Activated naive CD4-positive, alpha-beta T cell treated with anti-CD3 and anti-CD28 coated beads, Interleukin-2, amount 50 U/mL, for 72 hours (primary cell): ENCODE measurements at places on chromosomes 4 and X.

DNA sequence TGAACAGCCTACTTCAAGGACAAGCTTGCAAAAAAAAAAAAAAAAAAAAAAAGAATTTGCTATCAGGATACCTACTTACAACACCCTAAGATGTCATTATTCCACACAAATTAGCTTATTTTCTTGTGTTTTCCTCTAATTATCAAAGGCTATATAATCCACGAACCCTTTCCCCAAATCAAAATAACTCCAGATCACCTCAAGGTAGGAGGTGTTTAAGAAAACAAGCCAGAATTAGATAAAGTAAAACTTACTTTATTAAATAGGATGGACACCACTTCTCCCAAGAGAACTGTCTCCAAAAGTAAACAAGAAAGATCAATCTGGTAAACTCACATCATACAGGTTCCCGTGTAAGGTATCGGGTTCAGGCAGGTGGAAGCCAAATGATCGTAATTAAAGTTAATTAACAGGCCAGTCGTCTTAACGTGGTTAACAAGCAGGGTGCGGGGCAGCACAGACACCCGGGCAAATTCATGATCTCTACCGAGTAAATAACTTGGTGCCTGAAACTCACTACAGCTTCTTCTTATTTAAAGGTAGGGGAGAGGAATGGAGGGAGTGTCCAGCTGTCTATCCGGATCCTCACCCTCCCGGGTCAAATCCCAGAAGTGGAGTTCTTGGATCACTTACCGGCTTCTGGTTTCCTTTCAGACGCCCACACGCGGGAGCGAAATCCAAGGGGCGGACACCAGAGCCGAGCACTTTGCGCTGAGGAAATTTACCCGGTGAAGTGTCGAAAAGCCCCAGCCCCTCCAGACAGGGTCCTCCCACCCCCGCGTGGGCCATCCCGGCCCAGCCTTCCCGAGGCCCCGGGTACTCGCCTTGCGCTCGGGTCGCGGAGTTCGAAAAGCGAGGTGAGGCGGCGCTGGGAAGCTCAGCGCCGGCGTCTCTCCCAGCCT, 708 bp downstream of the ARAP2 start:
- peak; percentile 56 for DNase-seq

DNA sequence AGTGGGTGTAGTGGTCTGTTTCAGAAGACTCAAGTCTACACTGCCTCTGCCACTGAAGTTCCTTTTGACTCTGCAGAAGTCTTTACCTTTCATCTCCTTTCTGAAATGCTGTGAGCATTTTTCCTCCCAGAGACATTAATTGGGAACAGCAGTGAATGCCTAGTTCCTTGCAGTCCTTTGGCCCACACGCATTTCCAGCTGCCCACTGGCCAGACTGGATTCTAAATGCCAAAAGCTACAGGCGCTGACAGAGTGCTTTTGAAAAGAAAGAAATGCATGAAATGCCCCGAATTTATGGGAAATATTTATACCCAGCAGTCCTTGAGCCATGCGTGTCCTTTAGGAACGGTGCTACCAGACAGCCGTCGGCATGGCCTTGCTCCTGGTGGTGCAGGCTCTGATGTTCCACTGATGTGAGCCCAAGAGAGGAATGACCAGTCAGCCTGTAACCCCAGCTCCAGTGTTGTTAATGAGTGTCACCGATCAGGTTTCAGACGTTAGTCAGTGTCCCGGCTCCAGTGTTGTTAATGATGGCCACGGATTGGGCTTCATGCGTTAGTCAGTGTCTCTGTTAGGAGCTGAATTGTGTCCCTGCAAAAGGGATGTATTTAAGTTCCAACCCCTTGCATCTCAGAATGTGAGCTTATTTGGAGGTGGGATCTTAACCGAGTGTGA, 132.6 kb downstream of the TBL1X start:
- DNase-seq: no peak

DNA sequence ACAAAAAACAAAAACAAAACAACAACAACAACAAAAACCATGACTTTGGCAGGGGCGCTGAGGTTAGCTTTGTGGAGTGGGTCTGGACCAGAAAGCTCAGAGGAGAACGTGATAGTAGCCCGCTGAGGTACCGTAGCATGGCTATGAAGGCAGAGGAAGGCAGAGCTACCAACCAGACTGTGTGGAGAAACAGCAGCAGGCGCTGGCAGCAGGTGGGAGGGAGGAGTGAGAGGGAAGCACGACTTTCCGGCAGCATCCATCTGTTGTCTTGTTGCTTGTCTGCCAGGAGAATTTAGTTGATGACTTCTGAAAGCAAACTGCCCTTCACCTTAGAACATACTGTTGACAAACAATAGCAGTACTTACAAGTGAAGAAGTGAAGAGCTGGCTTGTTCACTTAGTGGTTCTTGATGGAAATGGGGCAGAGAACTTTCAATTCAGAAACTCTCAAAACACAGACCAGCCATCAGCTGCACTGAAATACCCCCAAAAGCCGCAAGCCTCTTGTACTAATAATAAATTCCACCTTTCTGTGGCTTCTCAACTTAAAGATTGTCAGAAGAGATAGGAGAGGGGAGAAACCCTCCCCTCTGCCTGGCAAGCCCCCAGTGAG, 447.2 kb downstream of the SLITRK2 start:
- no peak for DNase-seq

- DNase-seq: no peak
Measured at GRCh38 chr4:9952415-9952950, 68.8 kb downstream of the SLC2A9 start.

GRCh38 chrX:38701073-38701472, 100.2 kb upstream of the MID1IP1 start:
- DNase-seq: no peak

GRCh38 chrX:1584237-1585011, 7.0 kb upstream of the AKAP17A start:
- DNase-seq: no peak
